SW 1271 (cell line): ENCODE measurements at places on chromosomes 4 and X.

DNA sequence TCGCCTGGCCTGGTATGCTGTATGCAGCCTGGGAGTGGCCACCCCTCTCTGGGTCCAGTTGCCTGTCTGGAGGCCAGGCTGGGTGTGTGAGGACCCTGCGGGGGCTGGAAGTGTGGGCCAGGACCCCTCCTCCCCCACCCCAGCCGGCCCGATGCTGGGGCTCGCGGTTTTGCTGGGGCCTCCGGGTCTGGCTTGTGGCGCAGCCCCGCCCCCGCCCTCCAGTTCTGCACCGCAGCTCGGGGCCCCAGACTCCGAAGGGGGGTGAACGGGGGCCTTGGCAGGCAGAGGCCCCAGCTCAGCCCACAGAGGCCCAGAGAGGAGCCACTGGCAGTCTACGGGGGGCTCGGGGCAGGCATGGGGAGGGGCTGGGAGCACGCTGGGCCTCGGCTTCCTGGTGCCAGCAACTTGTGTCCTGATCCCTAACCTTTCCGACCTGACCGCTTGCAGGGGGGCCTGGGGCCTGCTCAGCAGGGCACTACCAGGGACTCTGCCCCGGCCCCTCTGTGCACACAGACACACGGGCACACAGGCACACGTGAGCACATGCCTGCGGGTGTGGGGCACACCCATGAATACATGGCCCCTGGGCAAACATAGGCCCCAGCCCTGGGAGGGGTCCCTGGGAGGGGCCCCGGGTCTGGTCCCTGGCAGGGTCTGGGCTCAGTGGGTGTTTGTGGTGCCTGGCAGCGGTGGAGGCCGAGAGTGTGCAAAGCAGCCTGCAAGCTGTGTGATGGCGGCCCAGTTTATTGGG, 21.4 kb upstream of the FGFR3 start:
- no peak for DNase-seq

GRCh38 chr4:97132435-97132834, 1010.8 kb downstream of the STPG2 start:
- DNase-seq = no peak

GRCh38 chrX:108156934-108157466, 65.4 kb downstream of the ATG4A start:
- no peak for DNase-seq

- no peak for DNase-seq
Measured at GRCh38 chr4:169032194-169032593, 22.1 kb upstream of the CBR4 start.

- no peak for DNase-seq
Measured at GRCh38 chr4:122131562-122132157, 20.5 kb upstream of the BLTP1 start.

DNA sequence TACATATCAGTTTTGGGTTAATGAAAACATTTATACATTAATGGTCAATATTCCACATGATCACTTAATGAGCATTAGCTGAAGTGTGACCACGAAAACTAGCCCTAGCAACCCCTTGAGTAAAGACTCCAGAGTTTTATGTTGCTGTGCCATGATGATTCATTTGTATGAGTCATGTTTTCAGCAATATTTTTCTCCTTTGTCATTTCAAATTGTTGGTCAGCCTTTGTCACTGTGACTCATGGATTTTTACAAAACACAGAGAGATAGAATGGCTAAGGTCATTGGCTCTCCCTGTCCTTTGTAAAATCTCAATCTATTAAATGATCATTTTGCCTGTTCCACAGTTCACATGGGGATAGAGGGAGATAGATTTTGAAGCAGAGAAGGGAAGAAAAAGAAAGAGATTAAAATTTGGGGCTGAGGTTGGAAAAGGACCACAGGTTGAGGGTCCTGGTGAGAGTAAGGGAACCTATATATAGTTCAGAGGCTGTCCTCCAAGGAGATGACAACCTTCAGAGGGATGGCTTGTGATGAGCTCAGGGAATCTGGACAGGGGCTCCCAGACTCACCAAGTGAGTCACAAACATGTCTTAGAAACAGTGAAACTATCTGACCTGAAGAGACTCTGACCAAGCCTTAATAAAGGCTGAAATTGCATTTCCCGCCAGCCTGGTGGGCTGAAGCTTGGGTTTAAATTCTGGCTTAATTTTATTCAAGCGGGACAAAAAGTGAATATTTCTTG, 25.6 kb downstream of the NR0B1 start:
- peak; percentile 64 for DNase-seq

DNA sequence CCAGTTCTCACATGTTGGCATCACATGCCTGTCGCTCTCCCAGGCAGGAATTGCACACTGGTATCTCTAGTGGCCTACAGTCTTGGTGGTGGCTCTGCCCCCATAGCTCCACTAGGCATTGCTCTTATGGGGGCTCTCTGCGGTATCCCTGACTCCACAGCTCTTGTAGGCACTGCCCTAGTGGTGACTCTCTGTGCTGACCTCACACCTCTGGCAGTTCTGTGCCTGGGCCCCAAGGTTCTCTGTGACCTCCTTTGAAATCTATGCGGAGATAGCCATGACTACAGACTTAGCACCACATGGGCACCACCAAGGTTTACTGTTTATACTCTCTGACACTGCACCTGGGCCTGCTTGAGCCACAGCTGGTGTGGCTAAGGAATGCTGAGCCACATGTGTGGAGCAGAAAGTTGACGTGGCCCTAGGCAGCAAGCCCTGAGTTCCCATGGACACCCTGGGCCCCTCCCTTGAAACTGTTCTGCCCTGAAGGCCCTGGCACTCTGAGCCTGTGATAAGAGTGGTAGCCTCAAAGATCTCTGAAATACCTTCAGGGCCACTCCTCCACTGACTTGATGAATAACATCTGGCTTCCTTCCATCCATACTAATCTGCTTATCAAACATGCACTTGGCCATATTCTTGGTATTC, 8.0 kb downstream of the SLC9B1 start:
- DNase-seq = no peak

- no peak for DNase-seq
Measured at GRCh38 chrX:66833426-66833825, 194.5 kb upstream of the EDA2R start.

DNA sequence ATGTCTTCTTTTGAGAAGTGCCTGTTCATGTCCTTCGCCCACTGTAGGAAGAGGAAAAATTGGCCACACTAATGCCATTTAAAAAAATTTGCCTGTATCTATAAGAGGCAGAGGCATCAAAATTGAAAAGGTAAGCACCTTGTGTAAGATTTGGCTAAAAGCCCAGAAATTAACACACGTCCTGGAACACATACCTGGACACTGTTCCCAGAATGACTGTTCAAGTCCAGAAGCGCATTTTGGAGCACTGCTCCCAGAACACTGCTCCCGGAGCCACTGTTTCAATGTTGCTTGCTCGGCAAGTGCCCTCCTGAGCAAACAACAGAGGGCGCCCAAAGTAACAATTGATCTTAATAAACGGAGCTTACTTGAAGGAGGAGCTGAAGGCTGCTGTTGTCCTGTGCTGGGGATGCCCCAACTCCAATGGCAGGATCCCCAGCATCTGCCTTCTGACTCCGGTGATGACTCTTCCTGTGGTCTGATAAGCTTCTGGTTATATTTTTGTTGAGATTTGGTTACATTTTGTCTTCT, 1958.6 kb downstream of the C4orf33 start:
- DNase-seq = no peak
